NCI-H1417 treated with DMSO at 0.1 percent for 48 hours (cell line): ENCODE measurements at places on chromosomes 3 and 15.
A peak's percentile ranks its signal among the peaks of the same experiment; 100 is the strongest.

- no peak for DNase-seq
These were observed 19.6 kb upstream of the MITF start for GRCh38 chr3:69719587-69720122.

DNA sequence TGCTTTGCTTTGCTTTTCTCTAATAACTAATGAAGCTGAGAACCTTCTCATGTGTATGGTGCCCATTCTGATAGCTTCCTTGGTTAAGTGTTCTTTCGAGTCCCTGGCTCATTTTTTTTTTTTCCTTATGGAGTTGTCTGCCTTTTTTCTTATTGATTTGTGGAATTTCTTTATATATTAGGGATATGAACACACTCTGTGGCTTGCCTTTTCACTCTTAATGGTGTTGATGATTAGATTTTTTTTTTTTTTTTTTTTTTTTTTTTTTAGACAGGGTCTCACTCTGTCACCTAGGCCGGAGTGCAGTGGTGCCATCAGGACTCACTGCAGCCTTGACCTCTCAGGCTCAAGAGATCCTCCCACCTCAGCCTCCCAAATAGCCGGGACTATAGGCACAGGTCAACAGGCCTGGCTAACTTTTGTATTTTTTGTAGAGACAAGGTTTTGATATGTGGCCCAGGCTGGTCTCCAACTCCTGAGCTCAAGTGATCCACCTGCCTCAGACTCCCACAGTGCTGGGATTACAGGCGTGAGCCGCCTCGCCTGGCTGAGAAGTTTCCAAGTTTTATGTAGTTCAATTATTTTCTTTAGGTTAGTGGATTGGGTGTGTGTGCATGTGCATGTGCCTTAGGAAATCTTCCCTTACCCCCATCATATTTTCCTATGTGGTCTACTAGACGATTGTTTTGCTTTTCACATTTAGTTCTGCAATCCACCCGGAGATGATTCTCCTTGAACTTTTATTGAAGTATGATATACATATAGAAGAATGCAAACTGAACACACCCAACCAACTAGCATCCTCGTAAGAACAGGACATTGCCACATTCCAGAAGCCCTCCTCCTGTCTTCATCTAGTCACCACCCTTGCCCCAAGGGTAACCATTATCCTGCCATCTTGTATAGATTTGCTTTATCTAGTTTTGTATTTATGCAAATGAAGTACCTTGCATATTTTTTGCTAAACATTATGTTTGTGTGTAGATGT lies 1.7 kb upstream of the SNRPA1 start:
- no peak for DNase-seq

DNA sequence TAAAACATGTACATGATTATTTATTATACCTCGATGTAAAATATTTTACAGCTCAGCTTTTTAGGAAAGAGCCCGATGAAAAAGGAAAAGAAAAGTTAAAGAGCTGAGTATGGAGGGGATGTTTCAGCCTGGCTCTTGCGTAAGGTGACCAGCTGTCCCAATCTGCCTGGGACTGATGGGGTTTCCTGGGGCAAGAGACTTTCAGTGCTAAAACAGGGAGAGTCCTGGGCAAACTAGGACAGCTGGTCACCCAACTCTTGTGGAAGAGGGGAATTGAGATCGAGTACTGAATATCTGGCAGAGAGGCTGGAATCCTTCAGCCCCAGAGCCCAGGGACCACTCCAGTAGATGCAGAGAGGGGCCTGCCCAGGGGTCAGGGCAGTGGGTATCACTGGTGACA lies 21.0 kb downstream of the DUOX2 start:
- DNase-seq = no peak

GRCh38 chr3:136604961-136605360 lies 147.2 kb downstream of the STAG1 start:
- DNase-seq = no peak

GRCh38 chr3:127044996-127045395 lies 62.1 kb downstream of the PLXNA1 start:
- DNase-seq = no peak

- DNase-seq = no peak
These were observed 41.8 kb downstream of the RAB8B start for GRCh38 chr15:63231206-63231605.

- no peak for DNase-seq
These were observed 135.9 kb downstream of the TBL1XR1 start for GRCh38 chr3:177061369-177061768.

DNA sequence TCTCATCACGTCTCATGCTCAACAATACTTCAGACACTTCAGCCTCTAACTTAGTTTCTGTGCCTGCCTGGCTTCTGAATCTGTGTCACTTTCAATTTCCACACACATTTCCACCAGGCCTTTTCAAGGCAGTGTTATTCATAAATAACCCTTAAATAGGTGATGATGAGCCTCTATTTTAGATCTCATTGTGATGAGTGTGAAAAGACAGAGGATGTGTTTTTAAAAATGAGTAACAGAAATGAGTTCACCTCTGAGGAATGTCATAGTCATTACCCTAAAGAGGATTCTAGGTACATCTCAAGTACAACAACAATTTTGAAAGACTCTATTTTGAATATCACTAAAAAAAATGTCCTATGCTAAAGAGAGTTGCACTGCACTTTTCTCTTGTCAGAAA lies 64.6 kb downstream of the STAC start:
- DNase-seq = no peak

DNA sequence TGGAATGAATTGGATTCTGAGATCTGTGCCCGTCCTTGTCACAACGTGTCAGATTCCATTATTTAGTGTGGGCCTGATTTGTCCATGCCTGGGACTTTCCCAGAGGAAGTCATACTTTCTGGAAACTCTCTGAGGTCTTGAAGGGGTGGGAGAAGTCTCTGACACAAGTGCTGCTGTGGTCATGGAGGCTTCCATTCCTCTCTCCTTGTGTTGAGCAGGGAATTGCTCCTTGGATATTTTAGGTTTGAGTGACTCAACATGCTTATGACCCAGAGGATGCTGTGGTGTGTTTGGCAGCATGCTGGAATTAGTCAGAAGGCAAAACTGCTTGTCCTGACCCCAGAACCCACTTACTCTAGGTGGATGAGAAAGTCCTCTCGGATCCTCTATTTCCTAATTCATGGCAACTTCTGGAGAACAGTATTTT lies 132.1 kb downstream of the LPP start:
- DNase-seq = no peak

DNA sequence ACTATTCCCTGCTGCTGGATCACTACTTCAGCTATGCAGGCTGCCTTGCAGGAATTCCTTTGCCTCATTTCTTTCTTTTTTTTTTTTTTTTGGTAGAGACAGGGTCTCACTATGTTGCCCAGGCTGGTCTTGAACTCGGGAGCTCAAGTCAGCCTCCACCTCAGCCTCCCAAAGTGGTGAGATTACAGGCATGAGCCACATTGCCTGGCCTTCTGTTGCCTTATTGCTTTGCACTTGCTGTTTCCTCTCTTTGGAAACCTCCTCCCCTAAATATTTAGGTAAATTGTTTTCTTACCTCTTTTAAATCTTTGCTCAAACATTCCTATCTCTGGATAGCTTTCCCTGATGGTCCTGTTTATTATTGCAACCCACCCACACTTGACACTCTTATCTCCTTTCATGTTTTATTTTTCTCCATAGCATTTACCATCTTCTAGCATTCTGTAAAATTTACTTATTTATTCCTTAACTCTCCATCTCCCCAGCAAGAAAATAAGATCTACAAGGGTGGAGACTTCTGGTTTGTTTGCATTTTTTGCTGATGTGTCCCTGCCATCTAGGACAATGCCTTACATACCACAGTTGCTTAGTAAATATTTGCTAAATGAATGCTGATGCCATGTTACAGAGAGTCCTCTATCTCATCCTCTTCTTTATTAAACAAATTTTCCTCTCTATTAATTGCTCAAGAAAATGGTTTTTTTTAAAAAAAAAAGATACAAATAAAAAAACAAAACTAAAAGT lies 134.8 kb downstream of the P2RY1 start:
- DNase-seq = no peak

- no peak for DNase-seq
These were observed 79.6 kb downstream of the SUMF1 start for GRCh38 chr3:4387210-4388204.

DNA sequence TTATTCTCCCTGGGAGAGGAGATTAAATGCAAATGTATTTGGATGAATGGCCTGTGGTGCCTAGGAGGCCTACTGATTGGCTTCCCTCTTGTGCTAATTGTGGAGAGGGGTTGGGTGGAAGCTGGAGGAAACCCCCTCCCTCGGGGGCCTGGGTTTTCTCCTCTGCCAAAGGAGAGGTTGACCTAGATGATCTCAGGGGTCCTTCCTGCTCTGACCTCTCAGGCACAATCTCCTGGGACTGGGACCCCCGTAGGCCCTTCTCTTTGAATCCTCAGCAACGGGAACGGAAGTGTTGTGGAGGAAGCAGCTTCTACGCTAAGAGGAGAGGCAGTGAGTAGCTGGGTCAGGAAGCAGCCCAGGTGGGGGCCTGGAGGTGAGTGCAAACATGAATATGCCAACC lies 40.5 kb upstream of the MAGEF1 start:
- no peak for DNase-seq

GRCh38 chr3:108603691-108604090 lies 14.2 kb downstream of the DZIP3 start:
- no peak for DNase-seq

GRCh38 chr3:172071780-172072330 lies 32.5 kb downstream of the FNDC3B start:
- DNase-seq = no peak

GRCh38 chr3:45665101-45665572 lies 24.1 kb upstream of the SACM1L start:
- no peak for DNase-seq

- no peak for DNase-seq
These were observed 436.4 kb upstream of the ONECUT1 start for GRCh38 chr15:53226559-53226958.

GRCh38 chr15:78244893-78245292 lies 10.5 kb upstream of the ACSBG1 start:
- no peak for DNase-seq

DNA sequence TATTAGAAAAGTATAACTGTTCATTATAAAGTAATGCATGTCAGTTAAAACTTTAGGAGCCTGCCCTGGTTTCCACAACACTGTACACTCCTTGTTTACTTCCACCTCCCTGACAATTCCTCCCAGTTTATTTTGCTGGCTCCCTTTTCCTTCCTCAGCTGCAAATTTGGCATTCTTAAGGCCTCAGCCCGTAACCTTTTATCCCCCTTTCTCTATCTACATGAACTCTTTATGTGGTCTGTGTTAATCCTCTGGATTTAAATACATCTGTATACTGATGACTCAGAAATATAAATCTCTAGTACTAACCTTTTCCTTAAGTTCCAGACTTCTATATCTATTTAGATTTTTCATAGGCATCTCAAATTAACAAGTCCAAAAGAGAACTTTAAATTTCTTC lies 143.6 kb downstream of the OTOL1 start:
- DNase-seq = no peak

GRCh38 chr15:55224892-55225291 lies 28.2 kb upstream of the RSL24D1 start:
- no peak for DNase-seq

GRCh38 chr15:72850833-72851232 lies 67.3 kb upstream of the ADPGK start:
- DNase-seq = no peak

DNA sequence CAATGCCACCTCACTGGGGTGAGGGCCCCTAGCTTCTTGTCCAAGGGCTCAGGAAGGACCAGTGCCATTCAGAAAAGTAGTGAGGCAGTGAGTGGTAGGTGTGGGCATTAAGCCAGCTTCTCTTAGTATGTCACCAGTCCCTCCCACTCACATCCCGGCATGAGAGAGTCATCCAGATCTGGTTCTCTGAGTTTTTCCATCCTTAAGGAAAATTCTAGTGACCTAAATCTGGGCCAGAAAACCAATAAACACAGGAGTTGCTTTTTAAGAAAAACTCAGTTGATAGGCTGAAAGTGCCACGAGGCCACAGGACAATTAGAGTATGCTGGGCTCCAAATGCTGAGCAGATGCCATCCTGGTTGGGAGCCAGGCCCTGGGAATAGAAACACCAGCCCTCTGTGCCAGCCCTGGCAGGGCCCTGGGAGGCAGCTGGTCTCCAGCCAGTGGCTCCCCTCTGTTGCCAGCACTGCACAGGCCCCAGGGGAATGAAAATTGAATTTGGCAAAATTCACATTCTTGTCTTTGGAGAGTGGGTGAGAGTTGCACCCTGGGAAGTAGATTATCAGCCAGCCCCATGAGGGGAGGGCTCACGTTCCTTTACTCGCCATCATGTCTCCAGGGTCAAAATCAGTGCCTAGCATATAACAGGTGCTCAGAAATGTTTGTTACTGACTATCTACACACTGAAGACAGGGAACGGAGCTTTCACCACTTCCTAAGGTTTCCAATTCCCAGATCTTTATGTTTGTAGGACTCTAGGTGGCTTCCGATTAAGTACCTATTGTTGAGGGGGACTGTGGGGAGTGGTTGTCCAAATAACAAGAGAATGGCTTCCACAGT lies 52.8 kb downstream of the FAM43A start:
- no peak for DNase-seq

DNA sequence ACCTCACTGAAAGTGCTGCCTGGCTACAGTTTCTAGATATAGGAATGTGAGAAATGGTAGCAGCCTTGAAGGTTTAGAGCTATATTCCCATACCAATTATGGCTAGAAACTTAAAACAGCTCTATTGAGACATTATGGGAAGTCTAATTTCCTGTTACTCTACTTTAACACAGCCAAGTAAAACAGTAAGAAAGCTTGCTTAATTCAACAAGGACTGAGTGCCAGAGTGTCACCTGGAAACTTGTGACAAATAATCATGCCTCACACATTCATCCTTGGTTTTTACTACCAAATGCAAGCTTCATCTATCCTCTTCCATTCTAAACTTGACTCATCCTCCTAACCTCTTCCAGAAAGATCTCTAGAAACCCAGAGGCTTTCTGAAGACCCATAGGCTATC lies 41.7 kb downstream of the UBE3A start:
- DNase-seq = no peak

DNA sequence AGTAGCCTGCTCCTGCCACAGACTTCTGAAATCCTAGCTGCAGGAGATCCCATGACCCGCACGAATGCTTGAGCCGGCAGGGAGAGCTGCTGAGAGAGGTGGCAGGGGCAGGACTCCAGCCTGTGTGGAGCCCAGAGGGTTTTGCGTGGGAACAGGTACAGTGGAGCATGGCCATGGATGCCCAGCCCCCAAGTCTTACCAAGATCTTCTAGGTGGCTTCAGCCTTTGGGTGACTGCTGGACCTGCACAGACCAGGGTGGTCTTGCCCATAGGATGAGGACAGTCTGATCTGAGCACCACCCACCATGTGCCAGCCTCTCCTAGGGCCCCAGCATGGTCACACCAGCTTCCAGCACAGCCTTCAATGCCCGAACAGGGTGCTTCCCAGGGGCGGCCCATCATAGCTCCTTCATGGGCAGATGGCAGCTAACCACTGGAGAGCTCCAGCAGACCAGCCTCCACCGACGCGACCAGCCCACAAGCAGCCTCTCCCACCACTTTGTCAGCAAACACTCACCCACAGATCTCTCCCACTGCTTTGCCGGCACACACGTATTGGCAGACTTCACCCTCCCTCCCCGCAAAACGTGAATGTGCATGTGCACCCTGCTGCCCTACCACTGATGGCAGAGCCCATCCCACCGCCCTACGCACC lies 56.0 kb downstream of the ADAMTS17 start:
- DNase-seq = no peak

- peak; percentile 56 for DNase-seq
These were observed 51.7 kb downstream of the SCN11A start for GRCh38 chr3:39000008-39000450.
